Activated CD4-positive, alpha-beta memory T cell treated with anti-CD3 and anti-CD28 coated beads for 36 hours (primary cell): ENCODE measurements at places on chromosomes 4 and X. TPM values are rescaled to one million over a fixed set of nuclear protein-coding genes. Genes with fewer than 3 reads are reported as not detected.

The PHEX gene
- 2.1 TPM for total RNA-seq

The ZBTB49 gene
- 4.6 TPM for total RNA-seq

The NDP gene
- total RNA-seq = not detected

The PIR gene
- total RNA-seq = 2.4 TPM

The NXT2 gene
- total RNA-seq = 12.6 TPM

The ARX gene
- not detected for total RNA-seq

The CT45A1 gene
- total RNA-seq = not detected

The ADAM29 gene
- not detected for total RNA-seq

DNA sequence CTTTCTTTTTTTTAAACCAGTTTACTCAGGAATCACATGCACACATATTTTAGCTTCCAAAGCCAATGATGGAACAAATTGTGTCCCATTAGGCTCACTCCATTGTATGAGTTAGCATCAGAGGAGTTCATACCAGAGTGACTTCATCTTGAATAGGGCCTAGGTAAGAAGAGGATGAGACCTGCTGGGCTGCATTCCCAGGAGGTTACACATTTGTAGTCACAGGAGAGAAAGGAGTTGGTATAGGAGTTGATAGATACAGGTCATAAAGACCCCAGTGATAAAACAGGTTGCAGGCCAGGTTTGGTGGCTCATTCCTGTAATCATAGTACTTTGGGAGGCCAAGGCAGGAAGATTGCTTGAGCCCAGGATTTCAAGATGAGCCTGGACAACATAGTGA lies 9.3 kb downstream of the PDGFRA start:
- no peak for DNase-seq

DNA sequence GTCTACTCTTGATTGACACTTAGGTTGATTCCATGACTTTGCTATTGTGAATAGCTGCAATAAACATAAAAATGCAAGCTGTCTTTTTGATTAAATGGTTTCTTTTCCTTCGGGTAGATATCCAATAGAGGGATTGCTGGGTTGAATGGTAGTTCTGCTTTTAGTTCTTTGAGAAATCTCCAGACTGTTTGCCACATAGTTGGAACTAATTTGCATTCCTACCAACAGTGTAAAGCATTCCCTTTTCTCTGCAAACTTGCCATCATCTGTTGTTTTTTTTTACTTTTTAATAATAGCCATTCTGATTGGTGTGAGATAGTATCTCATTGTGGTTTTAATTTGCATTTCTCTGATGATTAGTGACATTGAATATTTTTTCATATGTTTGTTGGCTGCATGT lies 122.2 kb upstream of the PRKG2 start:
- DNase-seq = no peak

DNA sequence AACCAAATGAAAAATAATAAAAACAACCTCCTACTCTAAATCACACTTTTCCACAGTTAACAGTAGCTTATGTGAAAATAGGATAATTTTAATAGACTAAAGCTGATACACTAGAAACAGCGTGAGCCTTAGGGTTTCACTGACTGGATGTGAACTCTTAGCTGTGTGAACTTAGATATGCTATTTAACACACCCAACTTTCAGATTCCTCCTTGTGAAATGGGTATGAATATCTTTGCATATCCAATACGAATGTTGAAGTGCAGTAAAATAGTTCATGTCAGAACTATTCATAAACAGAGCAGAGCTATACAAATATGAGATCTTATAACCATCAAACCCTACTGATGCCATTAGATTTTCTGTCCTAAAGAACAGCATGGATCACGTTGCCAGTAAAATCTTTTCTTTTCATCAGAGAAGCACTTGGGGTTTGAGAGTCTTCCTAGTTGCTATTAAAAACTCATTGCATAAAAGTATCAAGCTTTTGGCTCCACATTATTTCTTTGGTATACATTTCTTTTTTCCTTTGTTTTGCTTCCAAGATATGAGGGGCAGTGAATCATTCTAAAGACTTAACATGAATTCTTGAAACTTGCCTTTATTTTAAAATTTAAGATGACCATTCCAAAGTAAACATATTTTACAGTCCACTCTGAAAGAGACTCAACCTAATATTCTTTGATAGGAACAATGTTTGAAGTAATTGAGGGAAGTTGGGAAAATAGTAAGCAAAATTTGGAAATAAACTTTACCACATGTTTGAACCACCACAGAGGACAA lies 102.4 kb downstream of the CPE start:
- DNase-seq = no peak

- no peak for DNase-seq
These were observed 854.6 kb downstream of the TRIML1 start for GRCh38 chr4:188993871-188994270.

- peak; percentile 87 for DNase-seq
These were observed 73.3 kb upstream of the RAB40AL start for GRCh38 chrX:102863735-102864134.

GRCh38 chrX:136275553-136275952 lies 24.4 kb upstream of the MAP7D3 start:
- no peak for DNase-seq

GRCh38 chrX:12920990-12921389 lies 14.6 kb downstream of the TLR8 start:
- DNase-seq = no peak

- DNase-seq = peak; percentile 10
These were observed 2.0 kb upstream of the FATE1 start for GRCh38 chrX:151713849-151714248.

DNA sequence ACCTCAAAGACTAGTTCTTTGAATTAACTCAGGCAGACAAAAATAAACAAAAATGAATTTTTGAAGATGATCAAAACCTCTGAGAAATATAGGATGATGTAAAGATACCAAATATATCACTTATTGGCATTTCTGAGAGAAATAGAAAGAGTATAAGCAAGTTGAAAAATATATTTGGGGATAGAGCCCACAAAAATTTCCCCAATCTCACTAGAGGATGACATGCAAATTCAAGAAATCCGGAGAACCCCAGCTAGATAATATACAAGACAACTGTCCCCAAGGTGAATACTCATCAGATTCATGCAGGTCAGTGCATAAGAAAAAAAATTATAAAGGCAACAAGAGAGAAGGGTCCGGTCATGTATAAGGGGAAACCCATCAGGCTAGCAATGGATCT lies 129.1 kb downstream of the CXXC4 start:
- no peak for DNase-seq

DNA sequence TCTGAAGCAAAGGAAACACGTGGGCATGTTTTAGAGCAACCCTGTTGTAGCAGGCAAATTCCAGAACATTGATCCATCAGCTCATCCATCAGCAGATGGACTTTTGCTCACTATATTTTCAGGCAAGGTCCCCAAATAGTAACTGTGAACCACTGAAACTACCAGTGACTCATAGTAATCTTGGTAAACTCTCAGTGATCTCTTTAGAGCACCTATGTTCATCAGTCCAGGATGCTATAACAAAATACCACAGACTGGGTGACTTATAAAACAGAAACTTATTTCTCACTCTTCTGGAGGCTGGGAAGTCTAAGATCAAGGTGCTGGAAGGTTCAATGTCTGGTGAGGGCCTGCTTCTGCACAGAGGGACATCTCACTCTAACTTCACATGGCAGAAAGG lies 28.9 kb upstream of the BTC start:
- no peak for DNase-seq

GRCh38 chrX:129956765-129957164 lies 25.7 kb upstream of the BCORL1 start:
- no peak for DNase-seq

DNA sequence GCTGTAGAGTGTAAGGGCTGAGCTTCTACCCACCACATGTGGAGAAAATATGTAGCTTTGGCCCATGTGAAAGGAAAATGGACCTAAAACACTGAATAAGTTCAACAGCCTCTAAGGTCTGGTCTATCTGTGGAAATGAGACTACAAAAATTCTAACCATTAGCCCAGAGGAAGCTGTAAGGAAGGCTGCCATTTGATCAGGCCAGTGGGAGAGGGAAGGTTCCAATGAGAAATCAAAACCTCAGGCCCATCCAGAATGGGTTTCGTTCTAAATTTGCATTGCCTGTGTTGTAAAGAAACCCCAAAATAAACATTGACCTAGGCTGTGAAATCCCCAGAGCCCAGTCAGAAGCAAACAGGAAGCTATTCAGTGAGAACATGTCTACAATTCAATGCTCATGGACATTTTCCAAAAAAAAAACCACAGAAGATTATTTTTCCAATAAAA lies 320.4 kb upstream of the SLC7A11 start:
- DNase-seq = no peak

GRCh38 chrX:117973110-117973807 lies 143.4 kb downstream of the KLHL13 start:
- DNase-seq = no peak

DNA sequence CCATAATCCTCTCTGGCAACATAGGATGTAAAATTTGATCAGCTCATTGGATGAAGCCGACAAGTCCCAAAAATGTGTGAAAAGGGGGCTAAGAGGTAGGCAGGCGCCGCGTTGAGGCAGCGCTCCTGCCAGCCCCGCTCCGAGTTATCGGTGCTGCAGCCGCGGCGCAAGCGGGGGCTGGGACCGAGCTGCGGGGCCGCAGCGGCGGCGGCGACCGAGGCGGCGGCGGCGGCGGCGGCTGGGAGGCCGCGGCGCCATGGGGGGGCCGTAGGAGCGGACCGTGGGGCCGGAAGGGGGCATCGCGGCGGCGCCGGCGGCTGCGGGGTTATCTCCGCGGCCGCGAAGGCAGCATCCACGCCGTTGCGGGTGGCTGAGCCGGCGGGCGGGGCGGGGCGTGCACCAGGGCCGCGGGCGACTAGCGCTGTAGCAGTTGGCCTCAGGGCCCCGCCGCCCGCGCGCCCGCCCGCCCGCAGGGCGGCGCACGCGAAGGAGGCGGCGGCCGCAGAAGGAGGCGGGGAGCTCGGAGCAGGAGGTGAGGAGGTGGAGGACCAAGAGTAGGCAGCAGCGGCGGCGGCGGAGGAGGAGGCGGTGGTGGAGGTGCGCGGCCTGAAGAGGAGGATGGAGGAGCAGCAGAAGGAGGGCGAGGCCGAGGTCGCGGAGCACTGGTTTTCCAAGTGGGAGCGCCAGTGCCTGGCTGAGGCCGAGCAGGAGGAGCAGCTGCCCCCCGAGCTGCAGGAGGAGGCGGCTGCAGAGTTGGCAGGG lies 126.0 kb upstream of the CXorf66 start:
- peak; percentile 43 for DNase-seq

DNA sequence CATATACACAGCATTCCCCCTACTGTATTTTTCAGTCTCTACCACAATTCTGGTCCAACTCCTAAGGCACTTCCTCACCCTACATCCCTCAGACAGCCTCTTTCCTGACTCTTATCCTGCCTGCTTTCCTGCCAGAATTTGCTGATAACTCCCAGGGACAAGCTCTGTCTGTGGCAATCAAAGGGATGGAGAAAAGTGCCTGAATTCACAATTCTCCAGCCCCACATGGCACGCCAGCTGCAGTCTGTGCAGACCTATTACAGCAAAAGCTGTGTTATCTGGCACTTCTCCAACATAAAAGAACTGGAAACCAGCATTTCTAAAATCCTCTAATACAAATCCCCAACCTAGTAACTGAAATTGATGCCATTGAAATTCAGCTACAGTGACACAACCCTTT lies 404.8 kb downstream of the KLHL13 start:
- no peak for DNase-seq
